Fibroblast of skin of abdomen (primary cell): ENCODE measurements at places on chromosomes 7 and 10.

DNA sequence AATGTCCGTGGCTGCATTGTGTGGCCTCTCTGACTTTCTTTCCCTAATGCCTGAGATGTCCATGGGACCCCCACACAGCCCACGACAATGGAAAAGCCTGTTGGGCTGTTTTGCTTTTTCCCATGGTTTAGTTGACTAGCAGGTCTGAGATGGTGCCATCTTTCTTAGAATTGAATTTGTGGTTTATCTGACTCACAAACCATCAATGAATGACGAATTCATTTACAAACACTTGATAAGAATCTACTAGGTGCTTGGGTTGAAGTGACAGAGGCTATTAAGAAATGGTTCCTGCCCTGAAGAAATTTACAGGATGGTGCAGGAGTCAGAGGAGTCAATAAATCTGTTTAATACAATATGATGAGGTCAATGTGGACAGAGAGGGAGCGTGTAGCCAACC lies 75.4 kb downstream of the OTUD1 start:
- no peak for DNase-seq

DNA sequence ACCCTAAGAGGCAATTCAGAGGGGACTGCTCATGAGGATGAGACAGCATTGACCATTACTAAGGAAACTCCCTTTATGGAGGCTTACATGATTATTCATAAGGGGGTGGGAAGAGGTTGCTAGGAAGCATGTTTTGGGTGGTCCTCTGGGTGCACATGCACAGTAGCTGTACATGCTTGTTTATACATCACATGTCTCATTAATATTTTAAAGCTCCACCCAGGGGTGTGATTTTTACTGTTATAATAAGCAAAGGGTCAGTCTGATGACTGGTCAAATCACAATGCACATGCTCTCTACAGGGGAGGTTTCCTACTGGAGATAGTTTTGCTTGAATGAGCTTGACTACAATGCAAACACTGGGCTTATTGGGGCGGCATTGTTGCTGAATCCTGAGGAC lies 23.8 kb upstream of the PPP1R9A start:
- DNase-seq = no peak

DNA sequence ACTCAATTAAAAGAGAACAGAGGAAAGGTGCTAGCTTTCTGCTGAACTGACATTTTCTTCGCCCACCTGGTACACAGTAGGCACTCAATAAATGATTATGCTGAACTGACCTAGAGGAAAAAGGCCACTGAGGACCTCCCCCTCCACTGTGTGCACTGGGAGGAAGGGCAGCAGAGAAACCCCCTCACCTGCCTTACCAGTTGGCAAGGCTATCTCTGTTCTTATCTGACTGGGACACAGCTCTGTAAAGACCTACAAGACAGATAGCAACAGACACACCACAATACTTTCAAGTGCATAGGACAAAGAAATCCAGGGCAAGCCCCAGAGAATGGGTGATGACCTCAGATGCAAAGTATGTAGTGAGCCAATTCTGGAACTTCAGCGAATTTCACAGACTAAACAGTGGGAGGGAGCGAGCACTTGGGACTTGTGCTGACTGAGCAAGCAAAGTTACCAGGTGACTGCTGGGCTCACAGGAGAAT lies 30.4 kb downstream of the PDLIM1 start:
- peak; percentile 91 for DNase-seq

- peak; percentile 42 for DNase-seq
These were observed 116.0 kb upstream of the ANKRD1 start for GRCh38 chr10:91036807-91037411.

DNA sequence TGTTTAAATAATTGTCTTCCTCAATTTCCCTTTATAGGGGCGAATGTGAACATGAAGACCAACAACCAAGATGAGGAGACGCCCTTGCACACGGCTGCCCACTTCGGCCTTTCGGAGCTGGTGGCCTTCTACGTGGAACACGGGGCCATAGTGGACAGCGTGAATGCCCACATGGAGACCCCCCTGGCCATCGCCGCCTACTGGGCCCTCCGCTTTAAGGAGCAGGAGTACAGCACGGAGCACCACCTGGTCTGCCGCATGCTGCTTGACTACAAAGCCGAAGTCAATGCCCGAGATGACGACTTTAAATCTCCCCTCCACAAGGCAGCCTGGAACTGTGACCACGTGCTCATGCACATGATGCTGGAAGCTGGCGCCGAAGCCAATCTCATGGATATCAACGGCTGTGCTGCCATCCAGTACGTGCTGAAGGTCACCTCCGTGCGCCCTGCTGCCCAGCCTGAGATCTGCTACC lies 42.1 kb downstream of the ASB4 start:
- DNase-seq = no peak
